ENCODE measurements at places on chromosomes 4 and X. TPM values are rescaled to one million over a fixed set of nuclear protein-coding genes. Genes with fewer than 3 reads are reported as not detected.

DNA sequence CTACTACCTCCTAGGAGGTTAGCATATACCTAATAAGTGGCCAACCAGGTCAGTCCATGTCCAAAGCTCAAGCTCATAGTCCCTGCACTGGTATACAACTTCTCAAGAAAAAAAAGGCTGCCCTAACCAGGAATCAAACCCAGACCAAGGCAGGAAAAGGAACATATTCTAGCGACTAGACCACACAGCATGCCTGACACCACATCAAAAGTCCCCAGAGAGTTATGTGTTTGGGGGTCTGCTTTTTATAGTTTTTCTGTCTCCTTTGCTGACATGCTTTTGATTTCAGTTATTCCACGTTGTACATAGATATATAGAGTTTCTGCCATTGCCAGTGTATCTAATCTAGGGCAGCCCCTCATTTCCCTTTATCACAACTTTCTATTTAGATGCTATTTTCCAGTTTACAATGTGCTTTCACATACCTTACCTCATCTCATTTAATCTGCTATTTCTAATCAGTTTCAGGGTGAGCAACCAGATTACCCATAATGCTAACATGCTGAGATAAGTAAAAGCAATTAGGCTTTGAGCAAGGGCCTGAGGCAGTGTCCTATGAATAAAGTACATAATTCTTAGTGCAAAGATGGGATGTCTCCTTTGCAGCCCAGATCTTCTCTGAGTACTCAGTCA, 17.8 kb downstream of the ARHGEF6 start:
- H3K27me3 ChIP-seq: no peaks in the 10 kb centered on the region
- H3K27ac ChIP-seq: no peak overlapping the region

DNA sequence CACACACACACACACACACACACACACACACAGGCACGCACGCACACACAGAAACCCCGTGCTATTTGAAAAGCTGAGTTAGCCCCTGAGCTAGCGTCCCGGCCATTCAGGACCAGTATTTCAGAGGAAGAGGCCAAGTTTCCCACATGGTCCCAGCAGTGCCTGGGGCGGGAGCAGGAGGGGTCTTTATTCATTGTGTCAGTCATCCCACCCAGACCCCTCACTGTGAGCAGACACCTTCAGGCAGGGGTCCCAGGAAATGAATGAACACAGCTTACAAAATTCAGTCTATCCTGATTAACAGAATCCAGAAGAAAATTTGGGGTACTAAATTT, 58.1 kb downstream of the ZFYVE28 start:
- DNase-seq: peak; percentile 50
- H3K27me3 ChIP-seq: peaks cover 4% of the 10 kb centered on the region
- H3K4me3 ChIP-seq: no peak overlapping the region
- H3K27ac ChIP-seq: no peak overlapping the region
- no peaks in the 10 kb centered on the region for H3K36me3 ChIP-seq
- H3K4me1 ChIP-seq: no peaks in the 10 kb centered on the region

DNA sequence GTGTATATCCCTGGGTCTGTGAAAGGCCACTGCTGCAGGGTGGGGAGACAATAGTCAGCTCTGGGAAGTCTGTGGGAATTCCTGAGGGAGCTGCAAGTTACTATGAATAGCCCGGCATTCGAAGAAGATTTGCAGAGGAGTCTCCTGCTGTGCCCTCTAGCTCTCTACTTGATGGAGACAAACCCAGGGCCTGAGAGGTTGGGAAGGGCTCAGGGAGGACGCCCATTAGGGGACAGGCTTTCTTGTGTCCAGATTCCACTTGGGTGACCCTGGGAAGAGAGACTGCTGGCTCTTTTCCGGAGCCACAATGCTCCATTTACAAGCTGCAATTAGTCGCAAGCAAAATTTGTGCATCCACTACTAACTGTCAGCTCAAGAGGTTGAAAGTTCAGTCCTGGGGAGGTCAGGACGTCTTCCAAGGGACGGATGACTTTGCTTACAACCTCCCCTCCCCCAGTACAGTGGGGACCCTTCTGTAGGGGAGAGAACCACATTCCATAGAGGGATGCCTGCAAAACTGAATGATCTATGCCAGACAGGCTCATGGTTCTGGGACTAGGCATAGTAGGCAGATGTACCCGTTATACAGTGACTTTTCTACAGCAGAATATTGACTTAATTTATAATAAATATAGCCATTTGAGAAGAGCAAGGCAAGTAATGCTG, 48.2 kb upstream of the PHOX2B start:
- peaks cover 37% of the 10 kb centered on the region for H3K27me3 ChIP-seq
- no peak for DNase-seq
- no peaks in the 10 kb centered on the region for H3K4me1 ChIP-seq
- H3K4me3 ChIP-seq: no peak overlapping the region
- H3K27ac ChIP-seq: no peak overlapping the region
- no peaks in the 10 kb centered on the region for H3K36me3 ChIP-seq

NEXMIF gene
- not detected for total RNA-seq

GRCh38 chr4:114087596-114088230, 108.3 kb upstream of the ARSJ start:
- no peak for DNase-seq
- H3K4me1 ChIP-seq: peaks cover 42% of the 10 kb centered on the region
- H3K36me3 ChIP-seq: no peaks in the 10 kb centered on the region
- H3K27me3 ChIP-seq: no peaks in the 10 kb centered on the region

- no peaks in the 10 kb centered on the region for H3K36me3 ChIP-seq
- no peak for DNase-seq
- no peak overlapping the region for H3K4me3 ChIP-seq
- peaks cover 4% of the 10 kb centered on the region for H3K4me1 ChIP-seq
- H3K27ac ChIP-seq: no peak overlapping the region
Measured at GRCh38 chrX:82813671-82814078, 694.4 kb upstream of the POU3F4 start.

CYSLTR1 gene
- not detected for total RNA-seq

UGT8 gene
- total RNA-seq: not detected

DNA sequence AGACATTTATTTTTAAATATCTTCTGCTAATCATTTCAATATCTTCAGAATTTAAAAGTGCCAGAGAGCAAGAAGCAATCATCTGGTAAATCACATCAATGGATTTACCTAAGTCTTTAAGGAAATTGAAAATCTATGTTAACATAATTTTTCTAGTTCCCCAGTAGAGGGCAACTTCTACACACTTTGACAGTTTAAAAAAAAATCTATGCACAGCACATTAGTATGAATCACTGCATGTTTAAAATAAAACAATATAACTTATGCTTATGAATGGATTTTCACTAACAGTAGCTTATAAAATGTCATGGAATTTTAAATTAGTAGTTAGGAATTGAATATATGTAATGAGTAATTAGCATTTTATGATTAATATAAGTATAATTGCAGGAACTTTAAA, 126.5 kb downstream of the REELD1 start:
- DNase-seq: no peak
- no peak overlapping the region for H3K4me3 ChIP-seq
- no peak overlapping the region for H3K27ac ChIP-seq
- H3K27me3 ChIP-seq: no peaks in the 10 kb centered on the region

GRCh38 chrX:12496343-12496742, 294.9 kb upstream of the PRPS2 start:
- no peaks in the 10 kb centered on the region for H3K4me1 ChIP-seq
- no peaks in the 10 kb centered on the region for H3K27me3 ChIP-seq
- no peaks in the 10 kb centered on the region for H3K36me3 ChIP-seq
- H3K4me3 ChIP-seq: no peak overlapping the region
- no peak for DNase-seq
